Renal cortical epithelial cell (primary cell): ENCODE measurements at places on chromosomes 2 and 18. TPM values are rescaled to one million over a fixed set of nuclear protein-coding genes. Genes with fewer than 3 reads are reported as not detected.

- peak; percentile 46 for DNase-seq
Observed at GRCh38 chr2:30422444-30423040, 24.5 kb upstream of the LCLAT1 start.

Gene MYCN
- total RNA-seq, result not detected in 2 replicates

Gene MGAT4A
- 8.7 and 41.6 TPM in 2 replicates for total RNA-seq

Gene IL36B
- not detected in 2 replicates for total RNA-seq

GRCh38 chr2:120601566-120601965 is 134.1 kb upstream of the GLI2 start:
- no peak for DNase-seq

Gene APCDD1
- under 0.01 TPM in 1 of 2 replicates, not detected in the other for total RNA-seq

Gene NDUFB3
- 103 and 115 TPM in 2 replicates for total RNA-seq

DNA sequence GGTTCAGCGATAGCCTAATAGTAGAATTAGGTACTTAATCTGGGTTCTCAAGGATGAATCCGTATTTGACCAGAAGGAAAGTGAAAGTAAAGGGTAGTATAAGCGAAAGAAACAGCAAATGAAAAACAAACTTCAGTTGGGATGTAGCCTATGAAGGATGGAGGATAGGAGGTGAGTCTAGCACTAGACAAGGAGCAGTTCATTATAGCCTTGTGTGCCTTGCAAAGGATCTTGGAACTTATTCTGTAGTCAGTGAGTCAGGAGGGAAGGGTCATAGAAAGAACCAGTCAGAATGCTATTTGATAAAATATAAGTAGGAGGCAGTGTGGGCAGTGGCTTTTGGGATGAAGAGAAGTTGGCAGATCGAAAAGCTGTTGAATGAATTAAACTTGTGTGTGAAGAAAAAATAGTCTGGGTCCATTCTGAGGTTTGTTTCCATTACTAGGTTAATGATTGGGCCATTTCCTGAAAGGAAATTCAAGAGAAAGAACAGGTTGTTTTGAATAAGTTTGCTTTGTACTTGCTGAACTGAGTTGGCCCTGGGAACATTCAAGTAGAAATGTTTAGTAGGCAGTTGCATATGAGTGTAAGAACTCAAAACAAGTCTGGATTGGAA is 48.5 kb downstream of the ANKRD12 start:
- DNase-seq, result peak; percentile 78

DNA sequence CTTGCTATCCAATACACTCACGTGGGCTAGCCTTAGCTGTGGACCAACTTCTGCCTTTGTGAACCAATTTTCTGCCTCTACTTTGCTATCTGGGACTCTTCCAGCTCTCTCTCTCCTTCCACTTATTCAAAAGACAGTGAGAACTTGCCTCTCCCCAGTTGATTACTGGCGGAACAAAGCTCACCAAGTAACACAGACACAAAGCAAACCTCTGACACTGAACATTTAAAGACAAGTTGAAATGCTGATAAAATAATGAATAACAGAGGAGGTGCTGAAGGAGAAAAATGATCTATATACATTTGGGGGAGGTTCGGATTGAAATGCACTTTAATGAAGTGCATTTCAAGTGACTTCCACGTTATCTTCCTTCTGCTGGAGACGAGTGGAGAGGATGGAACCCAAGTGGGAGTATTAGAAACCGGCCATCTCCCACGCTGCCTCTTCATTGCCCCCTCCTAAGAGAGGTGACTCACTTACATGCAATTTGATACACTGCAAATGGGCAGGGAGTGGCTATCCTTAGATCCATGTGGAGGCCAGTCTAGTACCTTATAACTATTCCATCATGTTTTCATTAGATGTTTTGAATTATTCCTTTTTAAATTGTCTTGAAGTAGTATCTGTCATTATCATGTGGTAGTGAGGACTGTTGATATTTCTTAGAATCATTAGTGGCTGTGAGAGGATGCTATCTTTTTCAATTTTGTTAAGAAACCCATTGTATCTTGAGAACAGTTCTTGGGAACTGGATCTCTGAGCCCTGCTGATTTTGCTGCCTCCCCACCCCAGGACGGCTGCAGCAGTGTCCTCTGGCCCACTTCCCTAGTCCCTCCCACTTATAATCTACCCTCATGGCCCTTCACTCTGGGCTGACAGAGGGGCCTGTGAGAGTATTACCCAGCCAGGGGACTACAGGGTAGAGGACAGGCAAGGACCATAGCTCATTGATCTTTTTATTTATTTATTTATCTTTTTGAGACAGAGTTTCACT is 6.0 kb upstream of the GLI2 start:
- DNase-seq, result peak; percentile 67
